ENCODE measurements at places on chromosomes 5 and 9.

GRCh38 chr5:169050146-169050571, 250.8 kb downstream of the SLIT3 start:
- no peak for DNase-seq

GRCh38 chr5:167557359-167557758, 734.1 kb upstream of the WWC1 start:
- no peak for DNase-seq

DNA sequence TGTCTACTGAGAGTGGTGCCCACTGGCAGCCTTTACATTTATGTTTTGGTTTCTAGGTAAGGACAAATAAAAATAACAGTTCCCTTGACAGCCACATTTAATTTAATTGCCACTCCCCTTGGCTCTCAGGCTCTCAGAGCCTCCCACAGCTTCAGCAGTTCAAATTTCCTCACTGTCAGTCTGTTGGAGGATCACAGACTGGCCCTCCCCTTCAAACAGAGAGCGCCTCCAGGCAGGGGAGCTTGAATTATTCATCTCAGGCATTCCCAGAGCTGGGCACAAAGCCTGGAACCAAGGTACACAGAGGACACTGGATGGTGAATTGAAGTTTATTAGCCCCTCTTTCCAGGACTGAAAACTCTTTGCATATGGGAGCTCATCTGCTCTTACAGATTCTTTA, 407.7 kb downstream of the SPOCK1 start:
- DNase-seq: no peak

GRCh38 chr5:122902263-122902662, 56.9 kb downstream of the SNX24 start:
- no peak for DNase-seq

- no peak for DNase-seq
These were observed 1016.3 kb upstream of the SEMA6A start for GRCh38 chr5:117590944-117591343.

- DNase-seq: no peak
These were observed 30.5 kb upstream of the MAP1B start for GRCh38 chr5:72076621-72077300.

DNA sequence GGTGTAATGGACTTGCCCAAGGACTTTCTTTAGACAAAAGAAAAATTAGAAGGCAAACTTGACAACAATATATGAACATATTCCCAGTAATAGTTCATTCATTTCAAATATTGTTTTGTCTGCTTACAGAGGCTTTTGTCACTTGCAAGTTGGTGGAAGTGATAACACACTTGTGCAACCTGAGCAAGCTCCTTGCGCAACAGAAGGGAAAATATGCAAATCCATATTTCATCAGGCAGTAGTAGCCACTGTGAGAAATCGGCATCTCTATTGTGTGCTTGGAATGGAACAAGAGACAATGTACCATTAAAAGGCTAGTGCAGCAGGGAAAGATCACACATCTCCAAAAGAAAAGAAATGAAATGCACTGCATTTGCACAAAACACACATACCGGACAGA, 125.3 kb upstream of the RASEF start:
- DNase-seq: no peak
